Activated naive CD8-positive, alpha-beta T cell treated with anti-CD3 and anti-CD28 coated beads, Interleukin-2, amount 50 U/mL, for 16 hours (primary cell): ENCODE measurements at places on chromosomes 6 and 20.

DNA sequence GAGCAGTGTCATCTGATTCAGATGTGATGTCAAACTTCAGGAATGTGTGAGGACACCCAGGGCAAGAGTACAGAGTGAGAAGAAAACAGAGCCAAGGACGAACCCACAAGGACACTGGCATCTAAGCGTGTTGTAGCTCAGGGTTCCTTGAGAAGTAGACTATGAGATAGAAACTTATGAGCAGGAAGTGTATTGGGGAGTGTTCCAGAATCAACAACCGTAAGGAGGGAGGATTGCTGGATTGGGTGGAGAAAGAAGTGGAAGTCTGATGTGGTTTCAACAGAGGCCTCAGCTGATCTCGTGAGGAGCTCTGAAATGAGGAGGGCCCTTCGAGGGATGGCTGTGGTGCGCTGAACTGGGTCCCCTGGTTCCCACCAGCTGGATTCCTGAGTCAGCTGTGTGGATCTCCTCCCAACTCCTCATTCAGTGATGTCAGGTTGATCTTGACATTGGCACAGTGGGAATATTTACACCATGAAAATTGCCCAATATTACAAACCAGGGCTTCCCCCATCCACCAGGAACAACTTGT, 25.7 kb upstream of the IGF2R start:
- no peak for DNase-seq

- DNase-seq, result no peak
Observed at GRCh38 chr6:25537349-25538018, 114.5 kb upstream of the SCGN start.

DNA sequence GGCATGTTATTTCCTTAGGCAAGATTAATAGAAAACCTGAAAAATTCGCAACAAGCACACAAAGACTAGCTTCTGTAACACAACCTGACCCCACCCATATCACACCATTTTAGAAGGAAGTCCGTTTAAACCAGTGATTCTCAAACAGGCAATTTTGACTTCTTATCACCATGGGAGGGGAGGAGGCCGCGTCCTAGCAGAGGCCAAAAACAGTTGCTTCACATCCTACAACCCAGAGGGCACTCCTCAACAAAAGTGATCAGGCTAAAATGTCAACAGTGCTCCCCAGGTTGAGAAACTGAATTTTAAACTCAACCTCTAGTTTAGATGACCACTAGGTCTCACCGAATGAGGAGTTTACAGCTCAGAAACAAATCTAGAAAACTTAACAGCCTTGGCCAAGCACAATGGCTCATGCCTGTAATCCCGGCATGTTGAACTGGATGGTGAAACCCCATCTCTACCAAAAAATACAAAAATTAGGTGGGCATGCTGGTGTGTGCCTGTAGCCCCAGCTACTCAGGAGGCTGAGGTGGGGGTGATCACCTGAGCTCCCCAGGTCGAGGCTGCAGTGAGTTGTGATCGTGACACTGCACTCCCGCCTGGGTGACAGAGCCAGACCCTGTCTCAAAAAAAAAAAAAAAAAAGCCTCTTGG, 3.4 kb downstream of the SNX5 start:
- DNase-seq, result no peak

DNA sequence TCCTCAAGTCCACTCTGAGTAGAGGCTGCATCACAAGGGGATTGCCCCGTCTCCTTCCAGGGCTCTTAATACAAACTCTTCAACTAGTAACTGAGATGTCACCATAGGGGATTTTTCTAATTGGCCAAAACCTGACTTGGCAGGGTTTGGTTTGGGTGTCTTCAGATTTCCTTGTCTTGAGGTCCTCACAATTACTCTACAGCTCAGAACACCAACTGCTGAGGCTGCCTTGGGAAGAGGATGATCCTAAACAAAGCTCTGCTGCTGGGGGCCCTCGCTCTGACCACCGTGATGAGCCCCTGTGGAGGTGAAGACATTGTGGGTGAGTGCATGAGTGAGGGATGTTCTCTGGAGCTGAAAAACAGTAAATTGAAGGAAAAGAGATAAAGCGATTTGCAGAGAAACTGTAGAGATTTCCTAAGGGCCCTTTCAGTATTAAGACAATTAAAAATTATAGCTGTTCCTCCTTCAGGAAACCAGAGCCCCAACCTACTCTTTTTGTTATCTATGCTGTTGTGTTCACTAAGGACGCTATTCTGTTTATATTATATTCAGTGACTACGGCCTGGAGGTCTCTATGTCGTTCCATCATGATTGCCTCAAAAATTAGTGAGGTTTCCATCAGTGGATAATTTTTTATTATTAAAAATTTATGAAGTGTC, at the start of gene HLA-DQA1:
Gene HLA-DQA1, plus strand, starts transcription at position 188 of the 662 bp plus-strand sequence. Its CDS starts 53 bp downstream, at position 241.
- no peak for DNase-seq

- DNase-seq, result no peak
Observed at GRCh38 chr20:61939691-61940360, 125.9 kb downstream of the TAF4 start.

DNA sequence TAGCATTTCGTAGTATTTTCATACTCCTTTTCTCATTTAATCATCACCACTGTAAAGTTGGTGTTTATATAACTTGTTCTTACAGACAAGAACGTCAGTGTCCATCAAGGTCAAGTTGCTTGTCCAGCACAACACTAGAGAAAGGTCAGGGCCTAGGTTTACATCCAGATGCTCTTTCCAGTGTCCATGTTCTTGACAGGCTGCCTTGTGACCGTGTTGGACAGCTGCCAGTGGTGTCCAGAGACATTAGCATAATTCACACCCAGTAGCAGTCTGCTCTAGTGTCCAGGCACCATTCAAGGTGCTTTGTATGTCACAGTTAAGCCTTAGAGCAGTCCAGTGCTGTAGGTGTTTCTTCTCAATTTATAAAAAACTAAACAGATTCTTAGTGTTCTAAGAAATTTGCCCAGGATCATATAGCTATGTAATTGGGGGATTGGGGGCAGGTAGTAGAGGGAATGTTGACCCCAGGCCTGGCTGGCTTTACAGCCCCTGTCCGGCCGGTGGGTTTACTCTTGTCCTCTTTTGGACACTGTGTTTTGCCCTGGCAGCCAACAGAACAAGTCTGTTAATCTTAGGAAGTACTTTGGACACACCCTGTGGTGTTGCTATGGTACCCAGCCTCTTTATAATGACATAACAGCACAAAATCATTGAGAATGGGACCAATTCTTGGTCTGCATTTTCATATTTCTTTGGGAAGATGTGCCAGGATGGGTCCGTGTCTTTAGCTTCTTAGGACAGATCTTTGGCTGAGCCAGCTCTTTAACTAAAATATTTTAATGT, 8.0 kb downstream of the STK35 start:
- DNase-seq, result no peak

GRCh38 chr6:35810971-35811698, 6.0 kb downstream of the LHFPL5 start:
- no peak for DNase-seq

DNA sequence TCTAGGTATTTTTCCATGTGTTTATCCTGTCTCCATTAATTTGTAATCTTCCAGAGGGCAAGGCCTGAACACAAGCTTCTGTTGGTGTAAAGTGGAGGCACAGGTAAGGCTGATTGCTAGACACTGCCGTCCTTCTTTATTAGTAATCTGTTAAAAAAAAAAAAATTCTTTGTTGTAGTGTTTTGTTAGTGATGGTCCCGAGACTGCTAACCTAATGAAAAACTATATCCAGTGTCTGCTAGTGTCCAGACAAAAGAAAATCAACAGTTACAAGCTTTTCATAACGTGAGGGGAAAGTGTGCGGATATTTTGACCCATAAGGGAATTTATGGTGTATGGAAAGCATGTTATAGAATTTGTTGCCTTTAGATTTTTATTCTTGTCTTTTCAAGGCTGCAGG, 4.2 kb upstream of the HIVEP1 start:
- DNase-seq, result no peak

GRCh38 chr20:61308477-61308774, 56.4 kb downstream of the CDH4 start:
- no peak for DNase-seq

- DNase-seq, result no peak
Observed at GRCh38 chr6:51855310-51856082, 231.9 kb downstream of the PKHD1 start.

DNA sequence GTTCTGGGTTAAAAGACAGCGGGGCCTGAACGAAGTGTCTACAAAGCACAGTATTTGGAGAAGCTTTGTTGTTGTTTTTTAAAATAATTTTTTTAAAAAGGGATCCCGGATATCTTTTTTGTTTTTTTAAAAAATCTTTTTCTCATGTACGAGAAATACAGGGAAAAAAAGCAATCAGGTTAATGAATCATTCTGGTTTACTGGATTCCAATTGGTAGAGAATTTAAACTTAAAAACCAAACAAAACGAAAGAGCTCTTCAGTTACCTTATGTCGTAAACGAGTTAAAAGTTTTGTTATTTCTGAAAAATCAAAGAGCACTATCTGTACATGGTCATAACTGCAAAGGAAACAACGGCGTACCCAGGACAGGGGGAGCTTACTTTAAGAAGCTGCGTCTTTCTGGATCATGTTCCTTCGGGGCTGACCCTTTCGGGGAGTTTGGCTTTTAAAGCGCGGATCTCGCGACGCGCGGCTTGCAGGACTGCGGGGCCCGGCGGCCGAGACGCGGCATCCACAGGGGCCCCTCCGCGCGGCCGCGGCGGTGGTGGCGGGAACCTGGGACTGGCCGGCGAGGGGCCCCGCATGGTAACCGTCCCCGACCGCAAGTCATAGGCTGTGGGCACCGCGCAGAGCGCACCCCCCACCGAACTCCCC, 927 bp downstream of the IL20RA start:
- no peak for DNase-seq

DNA sequence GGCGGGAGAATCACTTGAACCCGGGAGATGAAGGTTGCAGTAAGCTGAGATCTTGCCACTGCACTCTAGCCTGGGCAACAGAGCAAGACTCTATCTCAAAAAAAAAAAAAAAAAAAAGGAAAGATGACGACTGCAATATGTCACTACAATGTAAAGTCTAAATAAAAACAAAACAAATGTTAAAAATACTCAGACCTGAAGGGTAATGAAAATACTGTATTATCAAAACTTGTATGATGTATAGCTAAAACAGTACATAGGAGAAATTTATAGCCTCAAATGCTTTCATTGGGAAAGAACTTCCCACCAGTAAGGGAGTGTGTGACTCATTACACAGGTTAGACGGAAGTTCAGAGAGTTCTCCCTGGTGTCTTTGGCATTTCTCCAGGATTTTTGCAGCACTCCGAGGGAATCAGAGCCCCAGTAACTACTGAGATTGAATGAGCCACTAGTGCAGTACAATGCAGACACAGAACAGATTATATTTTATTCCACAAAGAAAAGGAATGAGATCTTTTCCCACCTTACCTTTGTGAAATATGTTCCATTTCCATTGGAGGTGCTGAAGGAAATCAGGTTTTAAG, 12.5 kb upstream of the RALGAPB start:
- no peak for DNase-seq

DNA sequence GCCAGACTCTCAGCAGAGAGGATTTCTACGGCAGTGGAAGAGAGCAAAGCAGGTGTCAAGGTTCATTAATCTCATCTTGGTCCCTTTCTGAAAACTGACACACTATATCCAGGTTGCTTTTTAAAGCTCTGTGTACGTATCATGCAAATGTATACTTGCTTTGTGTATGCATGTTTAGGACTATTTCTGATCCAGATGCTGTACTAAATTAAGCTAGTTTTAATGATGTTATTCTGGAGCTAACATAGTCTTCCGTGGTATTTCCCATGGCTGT, 59.2 kb upstream of the SNX9 start:
- no peak for DNase-seq

DNA sequence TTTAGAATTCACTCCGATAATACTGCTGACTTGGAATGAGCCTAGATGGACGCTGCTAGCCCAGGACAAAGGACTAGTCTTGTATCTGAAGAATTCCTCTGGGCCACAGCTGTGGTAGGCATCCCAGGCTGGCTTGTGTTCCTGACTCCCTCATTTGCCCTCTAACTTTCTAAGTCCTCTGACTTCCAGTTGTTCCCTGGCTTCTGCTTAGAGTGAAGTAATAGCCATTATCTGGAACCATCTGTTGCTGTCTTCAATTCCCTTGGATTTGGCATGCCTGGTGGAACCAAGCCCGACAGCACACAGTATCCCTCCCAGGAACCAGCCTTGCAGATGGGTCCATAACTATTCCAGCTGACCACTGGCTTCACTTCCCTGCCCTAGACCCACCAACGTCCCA, 376.0 kb downstream of the SYNE1 start:
- DNase-seq, result no peak
